ENCODE measurements at places on chromosomes 3 and 15.

DNA sequence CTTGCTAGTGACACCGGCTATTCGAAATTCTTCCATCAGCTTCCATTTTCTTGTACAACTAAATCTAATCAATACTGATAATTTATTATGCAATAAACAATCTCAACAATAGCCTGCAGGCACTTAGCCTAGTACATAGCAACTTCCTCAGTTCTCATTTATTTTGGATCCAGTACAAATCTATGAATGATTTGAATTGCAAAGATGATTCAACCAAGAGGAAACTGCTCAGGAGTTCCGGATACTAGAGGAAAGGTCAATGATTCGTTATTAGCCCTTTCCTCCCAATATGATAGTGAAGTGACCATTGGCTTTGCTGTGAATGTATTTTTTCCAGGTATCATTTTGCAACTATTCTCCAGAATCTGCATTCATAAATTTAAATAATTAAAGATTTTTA is 827.0 kb downstream of the CADM2 start:
- no peak for DNase-seq

DNA sequence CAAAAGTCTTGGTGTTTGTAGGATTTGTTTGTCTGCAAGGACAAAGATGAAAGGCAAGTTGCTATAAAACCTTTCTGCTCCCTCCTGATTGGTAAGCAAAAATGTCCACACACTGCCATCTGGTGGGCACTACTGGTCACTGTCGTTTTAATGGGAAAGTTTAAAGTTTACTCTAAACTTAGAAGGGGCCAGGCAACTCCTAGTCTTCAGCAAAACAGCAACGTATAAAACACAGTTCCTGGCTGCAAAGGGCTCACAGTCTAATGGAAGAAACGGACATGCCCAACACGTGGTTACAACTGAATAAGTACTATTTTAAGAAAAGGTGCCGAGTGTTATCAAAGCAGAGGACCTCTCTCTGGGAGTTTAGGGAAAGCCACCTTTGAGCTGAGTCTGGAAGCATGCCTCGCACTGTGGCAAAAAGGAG is 23.7 kb upstream of the TPRG1 start:
- DNase-seq = peak; percentile 75

DNA sequence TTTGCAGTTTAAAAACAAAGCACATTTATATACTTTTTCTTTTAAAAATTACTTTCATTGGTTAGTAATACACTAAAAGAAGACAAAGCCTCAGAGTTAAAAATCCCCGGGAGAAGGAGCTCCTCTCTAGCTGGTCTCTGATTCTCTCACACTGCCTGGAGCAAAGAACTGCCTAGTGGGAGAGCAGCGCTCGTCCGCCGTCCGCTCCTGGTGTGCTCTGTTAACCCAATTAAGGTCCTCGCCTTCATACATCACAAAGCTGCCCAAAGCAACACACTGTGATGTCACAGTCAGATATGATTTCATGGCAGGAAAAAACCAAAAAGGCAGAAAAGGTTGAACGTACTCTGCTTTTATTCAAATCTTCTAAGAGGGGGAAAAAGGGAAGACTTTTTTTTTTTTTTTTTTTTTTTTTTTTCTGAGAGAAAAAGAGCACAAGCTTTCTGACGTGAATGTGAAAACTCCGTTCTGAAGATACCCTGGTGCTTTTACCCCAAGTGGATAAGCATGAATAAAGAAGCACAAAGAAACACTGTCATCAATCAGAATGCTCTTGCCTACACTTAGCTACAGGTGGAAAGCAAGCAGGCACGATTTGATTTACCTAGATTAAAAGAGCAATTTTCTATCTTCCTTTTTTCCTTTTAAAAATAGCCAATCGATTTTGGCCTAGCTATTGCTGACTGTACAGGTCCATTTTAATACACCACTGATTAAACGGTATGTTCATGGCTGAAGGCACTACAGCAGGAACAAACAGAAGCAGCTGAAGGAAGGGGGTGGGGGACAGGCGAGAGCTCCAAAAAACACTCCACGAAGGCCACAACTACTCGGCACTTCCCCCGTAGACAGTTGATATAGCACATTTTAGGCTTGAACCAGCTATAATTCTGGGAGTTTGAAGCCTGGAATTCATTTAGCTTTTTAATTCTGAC is 115.2 kb downstream of the TIGIT start:
- DNase-seq = peak; percentile 81

DNA sequence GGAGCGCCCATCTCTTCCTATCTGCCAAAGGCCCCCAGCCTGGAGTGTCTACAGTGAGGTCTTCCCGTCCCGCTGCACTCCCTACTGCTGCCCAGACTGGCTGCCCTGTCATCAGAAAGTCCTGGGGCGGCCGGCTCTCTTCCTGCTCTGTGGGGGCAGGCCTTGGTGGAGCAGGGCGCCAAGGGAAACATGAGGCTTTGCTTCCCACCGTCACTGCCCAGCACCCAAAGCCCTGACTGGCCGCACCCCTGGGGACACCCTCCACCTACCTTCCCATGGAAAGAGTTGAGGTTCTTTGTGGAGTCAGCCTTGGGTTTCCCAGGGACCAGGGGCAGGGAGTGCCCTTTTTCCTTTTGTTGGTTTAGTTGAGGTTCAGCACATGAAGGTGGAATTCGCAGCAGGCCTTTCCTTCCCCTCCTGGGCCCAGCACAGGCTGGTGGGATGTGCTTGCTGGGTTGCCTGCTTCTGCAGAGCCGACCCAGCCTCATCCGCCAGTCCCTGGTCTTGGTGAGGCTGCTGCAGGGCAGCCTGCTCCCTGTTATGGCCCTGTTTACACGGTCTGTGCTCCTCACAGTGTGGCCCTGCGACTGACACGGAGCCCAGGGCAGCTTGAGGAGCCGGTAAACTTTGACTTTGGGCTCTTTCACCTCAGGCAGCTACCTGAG is 51.8 kb upstream of the PLXNA1 start:
- no peak for DNase-seq

- DNase-seq = no peak
Measured at GRCh38 chr3:41190509-41191284, 8.6 kb upstream of the CTNNB1 start.

- DNase-seq = no peak
Measured at GRCh38 chr3:109432833-109433232, 95.5 kb upstream of the DPPA4 start.

DNA sequence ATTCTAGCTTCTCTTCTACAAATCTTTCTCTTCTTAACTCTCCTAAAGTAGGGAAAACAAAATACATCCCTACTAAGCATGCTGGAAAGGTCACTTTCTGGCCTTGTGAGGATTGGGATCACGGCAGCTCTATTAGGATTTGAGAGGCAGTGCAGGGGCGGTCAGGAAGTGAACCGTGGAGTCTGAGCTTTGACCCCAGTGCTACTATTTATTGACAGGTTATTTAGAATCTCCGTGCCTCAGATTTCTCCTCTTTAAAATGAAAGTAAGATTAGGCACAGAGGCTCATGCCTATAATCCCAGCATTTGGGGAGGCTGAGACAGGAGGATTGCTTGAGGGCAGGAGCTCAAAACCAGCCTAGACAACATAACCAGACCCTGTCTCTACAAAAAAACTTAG is 42.0 kb upstream of the CHRM5 start:
- no peak for DNase-seq

DNA sequence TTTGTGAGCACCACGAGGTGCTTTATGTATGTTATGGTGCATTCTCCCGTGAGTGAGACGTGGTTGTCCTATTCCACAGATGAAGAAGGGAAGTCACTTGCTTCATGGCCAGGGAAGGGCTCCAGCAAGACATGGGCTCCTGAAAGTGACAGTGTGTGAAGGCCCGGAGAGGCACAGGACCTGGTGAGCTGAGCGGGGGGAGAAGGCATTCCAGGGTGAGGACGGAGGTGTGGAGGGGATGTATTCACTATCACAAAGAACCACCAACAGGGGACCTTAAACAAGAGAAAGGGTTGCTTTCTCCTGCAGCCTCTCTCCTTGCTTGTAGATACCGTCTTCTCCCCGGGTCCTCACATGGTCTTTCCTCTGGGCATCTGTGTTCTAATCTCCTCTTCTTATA is 139.1 kb downstream of the FBLN2 start:
- DNase-seq = no peak

DNA sequence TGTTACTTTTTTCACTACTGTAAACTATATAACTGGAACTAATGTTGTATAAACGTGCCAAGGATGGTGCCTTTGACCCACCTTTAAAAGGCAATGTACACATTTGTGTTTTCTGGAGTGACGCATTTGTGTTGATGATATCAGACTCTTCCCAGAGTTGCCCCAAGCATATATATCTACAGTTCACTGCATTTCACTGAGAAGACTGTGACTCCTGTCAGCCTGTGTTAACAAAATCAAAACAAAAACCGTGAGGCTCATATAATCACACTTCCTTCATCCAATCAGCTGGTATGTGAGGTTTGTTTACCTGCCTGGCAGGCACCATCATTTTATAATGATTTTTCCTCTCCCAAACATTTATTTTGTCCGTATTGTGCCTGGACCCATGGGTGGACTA is 117.6 kb upstream of the ROBO1 start:
- no peak for DNase-seq

- DNase-seq = no peak
Measured at GRCh38 chr3:165070682-165071081, 7.6 kb downstream of the SI start.

DNA sequence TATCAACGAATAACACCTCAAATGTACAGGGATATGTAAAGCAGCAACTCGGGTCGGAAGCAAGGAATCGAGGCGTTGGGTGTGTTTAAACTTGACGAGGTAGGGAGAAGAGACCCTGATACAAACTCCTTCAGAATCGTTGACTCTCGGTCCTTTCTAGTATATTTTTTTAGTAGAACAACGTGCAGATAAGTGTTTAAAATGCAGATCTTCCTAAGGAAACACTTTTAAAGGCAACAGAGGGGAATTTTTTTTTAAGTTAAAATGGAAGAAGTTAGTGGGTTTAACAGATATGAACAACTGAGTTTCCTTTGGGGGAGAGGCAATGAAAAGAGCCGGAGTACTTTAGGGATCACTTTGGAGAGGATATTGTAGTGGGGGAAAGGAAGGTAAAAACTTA is 1.1 kb upstream of the KPNA4 start:
- no peak for DNase-seq

DNA sequence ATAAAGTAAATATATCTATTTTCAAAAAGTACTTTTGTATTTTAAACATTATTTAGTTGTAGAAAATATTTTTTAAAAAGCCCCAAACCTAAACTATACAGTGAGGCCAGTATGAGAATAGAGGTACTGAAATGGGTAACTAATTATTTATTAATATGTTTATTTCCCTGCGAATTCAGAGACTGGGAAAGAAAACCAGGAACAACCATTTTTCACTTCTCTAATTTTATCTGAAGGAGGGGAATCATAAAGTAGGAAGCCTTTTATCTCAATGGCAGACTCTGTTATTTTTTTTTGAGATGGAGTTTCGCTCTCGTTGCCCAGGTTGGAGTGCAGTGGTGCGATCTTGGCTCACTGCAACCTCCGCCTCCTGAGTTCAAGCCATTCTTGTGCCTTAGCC is 63.6 kb upstream of the TRAK1 start:
- no peak for DNase-seq

- DNase-seq = peak; percentile 78
Measured at GRCh38 chr15:65189102-65189740, 4.1 kb upstream of the CLPX start.

DNA sequence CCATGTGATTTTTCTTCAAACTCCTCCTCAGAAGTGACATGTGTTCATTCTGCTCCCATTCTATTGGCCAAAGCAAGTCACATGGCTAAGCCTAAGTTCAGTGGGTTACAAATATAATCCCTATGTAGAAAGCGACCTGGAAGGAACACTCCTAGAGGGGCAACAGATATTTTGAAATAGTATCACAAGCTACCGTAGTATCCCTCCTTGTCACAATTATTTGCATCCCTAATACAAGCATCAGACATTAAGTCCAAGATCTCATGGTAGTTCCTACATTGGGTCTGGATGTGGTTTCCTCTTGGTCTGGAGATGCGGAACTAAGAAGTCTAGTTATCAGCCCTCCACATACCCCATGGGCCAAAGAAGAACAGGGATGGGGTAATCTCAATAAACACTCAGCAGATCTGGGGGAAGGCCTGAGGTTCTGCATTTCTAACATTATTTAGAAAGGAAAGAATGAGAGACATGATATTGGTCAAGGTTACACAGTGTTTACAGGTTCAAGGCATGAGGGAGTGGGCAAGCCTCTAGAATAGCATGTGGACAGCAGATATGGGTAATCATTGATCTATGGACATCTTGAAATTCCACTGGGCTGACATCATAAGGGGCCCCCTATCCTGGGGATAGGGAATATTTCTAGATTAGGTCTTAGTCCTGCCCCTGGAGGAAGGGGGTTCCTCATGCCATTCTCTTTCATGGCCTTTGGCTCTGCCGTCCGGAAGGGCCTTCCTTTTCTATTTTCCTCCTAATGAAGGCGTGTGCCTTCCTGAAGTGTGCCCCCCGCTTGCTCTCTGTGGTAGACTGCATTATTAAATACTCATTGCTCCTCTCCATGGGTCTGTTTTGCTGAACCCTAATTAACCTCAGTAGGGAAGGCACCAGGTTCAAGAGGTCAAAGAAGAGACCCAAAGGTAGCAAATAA is 17.8 kb upstream of the ABHD2 start:
- no peak for DNase-seq

DNA sequence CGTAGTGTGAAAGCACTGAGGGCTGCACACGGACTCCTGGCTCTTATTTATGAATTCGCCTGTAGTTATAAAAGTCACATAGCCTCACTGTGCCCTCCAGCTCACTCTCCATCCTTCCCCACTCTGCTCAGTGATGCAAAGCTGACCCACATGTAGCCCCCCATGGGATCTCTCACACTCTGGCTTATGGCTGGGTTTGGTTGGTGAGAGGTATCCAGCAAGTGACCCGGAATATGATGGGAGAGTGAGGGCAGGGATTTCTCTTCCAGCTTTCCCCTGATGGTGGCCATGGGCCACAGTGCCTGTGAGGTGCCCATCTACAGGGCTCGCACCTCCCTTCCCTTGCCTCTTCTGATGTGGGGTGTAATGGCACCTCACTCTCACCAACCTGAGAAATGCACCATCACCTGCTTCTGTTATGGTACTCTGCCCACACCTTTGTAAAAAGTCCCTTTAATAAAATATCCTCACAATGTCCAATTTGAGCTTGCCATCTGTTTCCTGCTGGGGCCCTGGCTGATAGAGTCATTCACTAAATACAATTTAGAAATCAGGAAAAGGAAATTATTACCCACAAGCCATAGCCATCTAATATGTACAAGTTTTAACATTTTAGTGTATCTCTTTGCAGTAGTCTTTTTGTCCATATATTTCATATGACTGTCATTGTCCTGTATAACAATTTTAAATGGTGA is 93.6 kb downstream of the SCN11A start:
- DNase-seq = no peak

DNA sequence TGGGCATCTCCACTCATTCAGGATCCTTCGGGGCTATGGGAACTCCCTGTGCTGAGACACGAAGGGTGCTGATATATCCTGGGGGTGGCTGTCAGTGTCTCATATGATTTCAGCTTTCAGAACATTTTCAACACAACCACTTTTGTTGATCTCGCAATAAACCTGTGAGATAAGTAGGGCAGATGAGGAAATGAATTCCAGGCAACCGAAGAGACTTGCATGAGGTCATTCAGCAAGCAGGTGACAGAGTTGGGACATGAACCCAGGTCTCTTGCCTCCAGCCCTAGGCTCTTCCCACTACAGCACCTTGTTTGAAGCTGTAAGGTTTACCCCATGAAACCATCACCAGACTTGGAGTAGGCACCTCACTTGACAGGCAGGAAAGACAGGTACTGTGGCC is 16.6 kb downstream of the DUOX1 start:
- DNase-seq = no peak
